ENCODE measurements at places on chromosomes 2 and 18.

- no peak overlapping the region for H3K27ac ChIP-seq
- H3K4me1 ChIP-seq, result no peaks in the 10 kb centered on the region
- H3K36me3 ChIP-seq, result no peaks in the 10 kb centered on the region
- no peak for DNase-seq
- H3K27me3 ChIP-seq, result no peaks in the 10 kb centered on the region
Measured at GRCh38 chr2:100376836-100377235, 40.6 kb downstream of the CHST10 start.

- no peak overlapping the region for H3K4me3 ChIP-seq
- no peak for DNase-seq
- peaks cover 47% of the 10 kb centered on the region for H3K27me3 ChIP-seq
- H3K4me1 ChIP-seq, result peaks cover 34% of the 10 kb centered on the region
- H3K27ac ChIP-seq, result no peak overlapping the region
- H3K36me3 ChIP-seq, result no peaks in the 10 kb centered on the region
Measured at GRCh38 chr2:236176417-236176816, 8.2 kb upstream of the GBX2 start.

DNA sequence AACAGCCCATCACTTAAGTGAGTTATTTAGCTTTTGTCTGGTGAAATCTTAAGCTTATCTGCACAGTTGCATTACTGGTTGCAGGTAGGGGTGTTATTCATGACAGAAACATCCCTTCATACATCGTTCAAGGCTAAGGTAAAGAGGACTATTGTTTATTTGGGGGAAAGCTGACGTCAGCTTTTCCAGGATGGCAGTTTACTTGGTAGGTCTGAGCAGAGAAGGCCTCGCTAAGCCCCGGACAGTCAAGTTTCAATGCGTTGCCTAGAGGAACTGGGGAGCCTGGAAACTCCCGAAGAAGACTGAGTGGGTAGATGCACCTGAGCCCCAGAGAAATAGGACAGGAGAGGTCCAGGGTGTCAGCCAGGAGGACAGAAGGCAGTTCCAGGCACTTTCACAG lies 2.2 kb downstream of the RNU4ATAC start:
- DNase-seq, result no peak
- no peaks in the 10 kb centered on the region for H3K27me3 ChIP-seq
- no peaks in the 10 kb centered on the region for H3K36me3 ChIP-seq

DNA sequence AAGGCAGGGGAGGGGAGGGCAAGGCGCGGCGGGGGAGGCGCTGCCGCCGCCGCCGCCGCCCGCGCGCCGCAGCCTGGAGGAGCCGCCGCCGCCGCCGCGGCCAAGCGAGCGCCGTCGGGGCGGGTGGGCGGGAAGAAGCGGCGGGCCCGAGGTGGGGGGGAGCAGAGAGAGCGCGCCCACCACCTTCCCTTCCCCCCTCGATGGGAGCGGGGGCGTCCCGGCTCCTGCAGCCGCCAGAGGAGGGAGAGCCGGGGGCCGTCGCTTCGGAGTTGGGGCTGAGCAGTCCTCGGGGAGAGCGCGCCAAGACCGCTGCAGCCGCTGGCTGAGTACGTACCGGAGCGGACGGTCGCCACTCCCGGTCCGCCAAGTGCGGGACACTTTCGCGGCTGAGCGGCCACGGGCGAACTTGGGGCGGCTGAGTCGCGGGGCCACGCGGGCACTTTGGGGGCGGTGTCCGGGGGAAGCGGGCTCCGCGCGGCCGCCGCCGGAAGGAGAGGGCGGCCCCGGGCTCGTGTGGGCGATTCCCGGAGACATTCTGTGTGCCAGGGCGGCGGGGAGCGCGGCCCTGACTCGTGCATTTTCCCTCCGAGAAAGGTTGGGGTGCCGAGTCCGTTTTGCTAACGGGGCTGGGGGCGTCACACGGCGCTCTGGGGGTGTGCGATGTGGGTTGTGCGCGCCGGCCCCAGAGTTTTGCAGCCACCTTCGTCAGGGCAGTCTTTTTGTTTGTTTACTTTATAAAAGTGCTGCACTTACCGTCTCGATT lies at the start of gene NAB1:
Gene NAB1, plus strand, starts transcription at position 49 of the 763 bp plus-strand sequence. CDS start 10,094 bp downstream, outside the sequence.
- no peaks in the 10 kb centered on the region for H3K36me3 ChIP-seq
- H3K27ac ChIP-seq, result peak within 1 kb of the TSS; percentile 97
- DNase-seq, result no peak
- peak within 1 kb of the TSS; percentile 98 for H3K4me3 ChIP-seq

DNA sequence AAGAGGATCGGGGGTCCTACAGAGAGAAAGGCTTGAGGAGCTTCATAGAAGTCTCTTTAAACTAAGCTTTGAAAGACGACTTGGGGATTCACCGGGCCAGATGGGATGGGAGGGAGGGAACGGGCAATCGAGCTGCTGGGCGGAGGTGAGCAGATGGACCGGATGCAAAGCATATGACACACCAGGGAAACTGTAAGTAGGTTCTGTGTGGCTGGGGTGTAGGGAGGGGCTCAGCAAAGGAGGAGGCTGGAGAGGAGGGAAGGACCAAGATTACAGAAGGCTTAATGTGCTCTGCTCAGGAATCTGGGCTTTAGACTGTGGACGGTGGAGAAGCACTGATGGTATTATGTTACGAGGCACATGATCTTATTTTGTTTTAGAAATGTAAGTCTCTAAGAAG lies 131.5 kb downstream of the MAIP1 start:
- no peak for DNase-seq
- no peaks in the 10 kb centered on the region for H3K27me3 ChIP-seq

DNA sequence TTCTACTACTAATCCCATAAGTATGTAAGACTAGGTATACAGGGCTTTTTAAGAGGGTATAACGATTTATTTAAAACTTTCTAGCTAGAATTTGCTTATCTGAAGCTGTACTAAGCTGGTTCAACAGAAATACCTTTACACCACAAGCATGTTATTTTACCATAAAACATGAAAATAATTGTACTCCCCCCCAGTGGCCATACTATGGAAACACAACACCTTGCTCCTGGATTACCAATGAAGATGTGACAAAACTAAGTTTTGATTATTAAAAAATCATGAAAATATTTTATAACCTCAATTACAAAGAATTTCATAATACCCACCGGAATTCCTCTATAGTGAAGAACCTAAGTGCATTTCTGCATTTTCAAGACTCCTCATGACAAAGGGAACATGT lies 27.3 kb downstream of the LPIN2 start:
- H3K4me3 ChIP-seq, result no peak overlapping the region
- DNase-seq, result no peak
- H3K4me1 ChIP-seq, result peaks cover 29% of the 10 kb centered on the region
- no peak overlapping the region for H3K27ac ChIP-seq

GRCh38 chr18:58496937-58497336 lies 132.0 kb downstream of the ALPK2 start:
- H3K36me3 ChIP-seq, result no peaks in the 10 kb centered on the region
- H3K4me1 ChIP-seq, result peaks cover 28% of the 10 kb centered on the region
- H3K27me3 ChIP-seq, result no peaks in the 10 kb centered on the region

GRCh38 chr18:59272221-59272888 lies 899 bp downstream of the RAX start:
- H3K4me3 ChIP-seq, result peak overlapping the region; percentile 29
- no peaks in the 10 kb centered on the region for H3K36me3 ChIP-seq
- peaks cover 29% of the 10 kb centered on the region for H3K27me3 ChIP-seq
- no peak overlapping the region for H3K27ac ChIP-seq

DNA sequence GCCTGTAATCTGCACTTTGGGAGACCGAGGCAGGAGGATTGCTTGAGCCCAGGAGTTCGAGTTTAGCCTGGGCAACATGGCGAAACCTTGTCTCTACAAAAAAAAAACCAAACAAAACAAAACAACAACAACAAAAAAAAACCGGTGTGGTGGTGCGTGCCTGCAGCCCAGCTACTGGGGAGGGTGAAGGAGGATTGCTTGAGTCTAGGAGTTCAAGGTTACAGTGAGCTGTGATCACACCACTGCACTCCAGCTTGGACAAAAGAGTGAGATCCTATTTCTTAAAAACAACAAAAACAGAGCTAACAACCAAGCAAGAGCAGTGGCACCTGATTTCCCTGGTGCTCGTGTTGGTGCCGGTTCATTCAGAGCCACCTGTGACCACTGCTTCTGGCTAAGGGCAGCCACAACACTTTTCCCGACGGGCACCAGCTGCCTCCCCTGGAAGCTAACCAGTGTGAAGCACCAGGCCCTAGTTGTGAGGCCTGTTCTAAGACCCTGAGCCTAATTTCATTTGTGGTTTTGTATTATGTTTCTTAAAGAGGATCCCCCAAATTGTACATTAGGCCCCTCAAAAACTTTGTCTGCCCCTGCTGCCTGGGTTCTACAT lies 1.3 kb downstream of the AOX1 start:
- H3K4me3 ChIP-seq, result peak overlapping the region; percentile 70
- H3K4me1 ChIP-seq, result no peaks in the 10 kb centered on the region
- no peaks in the 10 kb centered on the region for H3K36me3 ChIP-seq
- no peak overlapping the region for H3K27ac ChIP-seq

GRCh38 chr18:23099621-23100020 lies 35.7 kb upstream of the CABLES1 start:
- no peaks in the 10 kb centered on the region for H3K36me3 ChIP-seq
- H3K27me3 ChIP-seq, result no peaks in the 10 kb centered on the region
- H3K4me3 ChIP-seq, result no peak overlapping the region
- H3K27ac ChIP-seq, result no peak overlapping the region
- no peaks in the 10 kb centered on the region for H3K4me1 ChIP-seq

GRCh38 chr2:60423505-60423904 lies 129.9 kb downstream of the BCL11A start:
- no peak overlapping the region for H3K4me3 ChIP-seq
- H3K27me3 ChIP-seq, result no peaks in the 10 kb centered on the region
- no peak for DNase-seq
- no peak overlapping the region for H3K27ac ChIP-seq

GRCh38 chr2:201807452-201807999 lies 1.2 kb downstream of the CDK15 start:
- no peaks in the 10 kb centered on the region for H3K27me3 ChIP-seq
- H3K4me3 ChIP-seq, result no peak overlapping the region
- H3K27ac ChIP-seq, result peak overlapping the region; percentile 55
- no peaks in the 10 kb centered on the region for H3K36me3 ChIP-seq

GRCh38 chr2:73283545-73284295 lies 558 bp downstream of the FBXO41 start:
- no peaks in the 10 kb centered on the region for H3K27me3 ChIP-seq
- no peak overlapping the region for H3K27ac ChIP-seq
- peak overlapping the region; percentile 69 for H3K4me3 ChIP-seq
- H3K4me1 ChIP-seq, result peaks cover 21% of the 10 kb centered on the region
- no peaks in the 10 kb centered on the region for H3K36me3 ChIP-seq
- no peak for DNase-seq

- H3K4me3 ChIP-seq, result peak overlapping the region; percentile 80
- DNase-seq, result no peak
- no peaks in the 10 kb centered on the region for H3K36me3 ChIP-seq
Measured at GRCh38 chr2:101151859-101152271, 683 bp upstream of the TBC1D8 start.

- H3K27ac ChIP-seq, result no peak overlapping the region
- DNase-seq, result no peak
- H3K4me3 ChIP-seq, result no peak overlapping the region
- no peaks in the 10 kb centered on the region for H3K36me3 ChIP-seq
- H3K4me1 ChIP-seq, result no peaks in the 10 kb centered on the region
Measured at GRCh38 chr2:180846756-180847472, 133.5 kb upstream of the UBE2E3 start.

GRCh38 chr2:64799592-64800252 lies 146.0 kb upstream of the SERTAD2 start:
- no peaks in the 10 kb centered on the region for H3K27me3 ChIP-seq
- H3K4me1 ChIP-seq, result peaks cover 18% of the 10 kb centered on the region
- no peaks in the 10 kb centered on the region for H3K36me3 ChIP-seq
- H3K4me3 ChIP-seq, result no peak overlapping the region

DNA sequence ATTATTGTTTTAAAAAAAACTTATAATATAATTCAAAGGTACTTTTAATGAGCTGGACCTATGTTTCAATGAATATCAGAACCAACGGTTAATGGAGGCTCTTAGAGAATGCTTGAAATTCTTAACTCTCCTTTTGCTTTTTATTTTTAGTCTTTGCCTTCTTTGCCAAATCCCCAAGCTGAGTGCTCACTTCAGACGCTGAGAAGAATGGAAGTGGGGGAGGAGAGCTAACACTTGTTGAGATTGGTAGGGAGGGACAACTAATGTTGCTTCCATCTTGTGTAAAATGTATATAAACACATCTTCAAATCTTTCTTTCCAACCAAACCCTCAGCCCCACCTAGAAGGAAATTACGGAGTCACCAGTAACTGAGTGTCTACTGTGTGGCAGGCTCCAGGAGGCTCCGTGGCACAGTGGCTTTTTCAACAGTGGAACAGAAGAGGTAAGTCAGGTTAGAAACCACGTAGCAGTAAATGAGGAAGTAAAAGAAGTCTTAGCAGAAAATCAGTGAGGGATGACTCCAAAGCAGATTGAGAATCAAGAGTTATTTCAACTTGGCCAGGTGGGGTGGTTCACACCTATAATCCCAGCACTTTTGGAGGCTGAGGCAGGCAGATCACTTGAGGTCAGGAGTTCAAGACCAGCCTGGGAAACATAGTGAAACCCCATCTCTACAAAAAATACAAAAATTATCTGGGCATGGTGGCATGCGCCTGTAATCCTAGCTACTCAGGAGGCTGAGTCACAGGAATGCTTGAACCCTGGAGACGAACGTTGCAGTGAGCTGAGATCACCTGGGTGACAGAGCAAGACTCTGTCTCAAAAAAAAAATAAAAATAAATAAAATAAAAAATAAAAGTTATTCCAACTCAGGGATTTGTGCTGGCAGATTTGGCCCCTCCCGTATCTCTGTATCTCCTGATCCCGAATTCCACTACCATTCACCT lies 45.0 kb upstream of the CREB1 start:
- no peaks in the 10 kb centered on the region for H3K27me3 ChIP-seq
- no peak overlapping the region for H3K4me3 ChIP-seq
- no peak overlapping the region for H3K27ac ChIP-seq
- DNase-seq, result no peak
- H3K4me1 ChIP-seq, result no peaks in the 10 kb centered on the region

DNA sequence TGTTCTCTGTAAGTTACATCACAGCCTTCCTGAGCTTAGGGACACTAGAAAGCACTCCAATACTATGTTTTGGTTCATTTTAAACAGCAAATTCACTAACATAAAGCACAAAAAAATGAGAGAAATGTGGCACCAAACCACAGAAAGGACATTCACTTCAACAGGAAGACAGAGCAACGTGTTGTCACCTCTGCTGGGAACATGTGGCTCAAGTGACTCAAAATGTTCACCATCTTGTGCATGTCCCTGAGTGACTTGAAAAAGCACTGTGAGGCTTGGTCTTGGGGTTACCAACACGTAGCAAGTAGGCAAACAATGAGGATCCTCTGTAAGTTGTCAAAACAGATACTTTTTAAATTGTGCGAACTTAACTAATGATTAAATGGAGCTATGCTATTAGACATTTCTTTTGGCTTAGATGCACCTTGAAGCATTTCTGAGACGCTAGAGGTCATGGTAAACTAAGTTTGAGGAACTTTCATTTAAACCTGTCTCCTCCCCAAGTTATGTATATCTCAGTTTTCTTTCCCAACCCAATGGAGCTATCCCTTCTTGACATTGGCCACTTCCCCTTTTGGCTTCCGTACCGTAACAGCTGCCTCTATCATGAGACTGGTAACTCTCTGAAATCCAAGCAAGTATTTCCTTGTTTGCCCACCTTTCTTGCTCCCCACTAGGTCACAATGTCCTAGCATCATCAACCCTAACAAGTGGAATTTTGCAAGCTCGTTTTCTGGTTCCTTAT lies 14.0 kb upstream of the ST6GAL2 start:
- H3K4me1 ChIP-seq, result no peaks in the 10 kb centered on the region
- no peaks in the 10 kb centered on the region for H3K36me3 ChIP-seq
- no peaks in the 10 kb centered on the region for H3K27me3 ChIP-seq
- DNase-seq, result no peak
- no peak overlapping the region for H3K27ac ChIP-seq
